ENCODE measurements at places on chromosomes 6 and 20.

DNA sequence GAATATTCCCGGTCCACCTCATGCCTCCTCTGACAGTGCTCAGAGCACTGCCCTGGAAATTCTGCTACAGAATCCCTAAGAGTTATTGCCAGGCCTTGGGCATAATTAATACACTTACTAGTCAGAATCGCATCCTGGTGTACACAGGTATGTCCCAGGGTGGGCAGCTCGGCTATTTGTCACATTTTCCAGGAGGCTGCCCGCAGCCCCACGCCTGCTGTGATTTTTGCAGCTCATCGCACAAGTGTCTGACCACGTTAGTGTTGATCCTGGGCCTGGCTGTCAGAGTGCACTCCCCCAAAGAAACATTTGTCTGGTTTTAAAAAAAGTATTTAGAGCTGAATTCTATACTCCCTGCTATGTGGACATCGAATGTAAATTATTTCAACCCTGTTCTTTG is 105.4 kb downstream of the CD83 start:
- DNase-seq, result no peak

DNA sequence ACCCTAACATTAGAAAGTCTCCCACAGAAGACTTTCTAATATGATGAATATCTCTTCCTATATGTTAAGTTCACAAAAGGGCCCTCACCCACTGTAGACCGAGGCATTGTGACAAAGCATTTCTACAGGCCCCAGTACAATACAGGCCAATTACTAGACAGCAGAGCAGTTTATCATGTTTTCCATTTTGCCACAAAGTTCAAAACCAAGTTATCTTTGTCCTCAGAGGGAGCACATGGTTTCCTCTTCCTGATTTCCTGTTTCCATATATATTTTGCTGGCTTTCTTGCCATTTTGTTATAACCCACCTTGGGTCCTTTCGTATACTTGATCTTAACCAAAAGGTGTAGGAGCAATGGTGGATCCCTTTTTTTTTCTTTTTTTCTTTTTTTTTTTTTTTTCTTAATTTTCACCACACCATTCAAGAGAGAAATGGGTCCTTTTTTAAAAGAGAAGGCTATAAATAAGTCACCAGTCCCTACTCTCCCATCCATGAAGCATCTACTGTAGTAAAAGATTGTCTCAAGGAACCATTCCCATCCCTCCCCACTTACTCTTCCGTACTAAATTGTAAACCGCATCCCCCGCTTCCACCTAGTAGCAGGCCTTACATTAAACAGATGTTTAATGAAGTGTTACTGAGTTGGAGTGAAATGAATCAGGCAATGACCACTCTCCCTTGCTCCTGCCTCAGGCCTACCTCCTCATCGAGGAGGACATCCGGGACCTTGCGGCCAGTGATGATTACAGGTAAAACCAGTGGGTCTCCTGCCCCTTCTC is 2.1 kb upstream of the UBE2C start:
- no peak for DNase-seq

- DNase-seq, result no peak
Measured at GRCh38 chr6:86203044-86203443, 560.4 kb upstream of the SYNCRIP start.

DNA sequence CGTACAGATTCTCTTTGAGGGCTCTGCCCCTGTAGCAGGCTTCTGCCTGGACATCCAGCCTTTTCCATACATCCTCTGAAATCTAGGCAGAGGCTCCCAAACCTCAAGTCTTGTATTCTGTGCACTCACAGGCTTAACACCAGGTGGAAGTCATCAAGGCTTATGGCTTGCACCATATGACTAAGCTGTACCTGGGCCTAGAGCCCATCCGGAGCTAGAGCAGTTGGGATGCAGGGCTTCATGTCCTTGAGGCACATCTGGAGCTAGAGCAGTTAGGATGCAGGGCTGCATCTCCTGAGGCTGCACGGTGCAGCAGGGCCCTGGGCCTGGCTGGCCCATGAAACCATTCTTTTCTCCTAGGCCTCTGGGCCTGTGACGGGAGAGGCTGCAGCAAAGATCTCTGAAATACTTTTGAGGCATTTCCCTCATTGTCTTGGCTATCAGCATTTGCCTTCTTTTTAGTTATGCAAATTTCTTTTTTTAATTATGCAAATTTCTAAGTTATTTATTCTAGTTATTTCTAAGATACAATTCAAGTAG is 98.7 kb downstream of the CD24 start:
- DNase-seq, result no peak
